ENCODE measurements at places on chromosomes 6 and 20.

- no peak for DNase-seq
Observed at GRCh38 chr20:62418709-62419487, 8.4 kb downstream of the RBBP8NL start.

DNA sequence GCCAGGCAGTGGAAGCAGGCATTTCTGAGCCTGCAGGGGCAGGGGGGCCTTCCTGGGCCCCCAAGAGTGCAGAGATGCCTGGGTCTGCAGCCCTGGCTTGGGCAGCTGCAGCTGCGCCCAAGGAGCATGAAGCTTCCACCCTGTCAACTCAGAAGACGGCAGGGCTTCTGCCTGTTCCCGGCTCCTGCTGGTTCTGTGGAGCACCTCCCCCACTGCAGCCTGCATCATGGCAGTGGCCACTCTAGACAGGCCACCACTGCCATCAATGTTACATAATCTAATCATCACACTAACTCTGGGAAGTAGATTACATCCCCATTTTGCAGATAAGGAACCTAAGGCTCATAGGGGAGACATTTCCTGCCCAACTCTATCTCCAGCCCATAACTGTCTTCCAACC is 21.1 kb upstream of the TOP1 start:
- DNase-seq: no peak

DNA sequence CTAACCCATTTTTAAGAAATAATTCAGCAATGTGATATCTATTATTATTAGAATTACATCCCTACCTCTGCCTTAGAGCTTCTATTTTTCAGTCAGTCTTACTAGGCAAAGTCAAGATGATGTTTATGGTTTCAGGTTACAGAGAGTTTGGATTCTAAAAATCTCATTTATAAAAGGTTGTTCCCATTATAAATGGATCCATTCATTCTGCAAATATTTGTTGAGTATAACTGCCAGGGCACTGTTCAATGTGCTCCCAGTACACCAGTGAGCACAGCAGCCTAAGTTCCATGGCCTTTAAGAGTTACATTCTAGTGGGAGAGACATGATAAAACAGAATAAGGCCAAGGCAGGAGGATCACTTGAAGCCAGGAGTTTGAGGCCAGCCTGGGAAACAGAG is 75.9 kb upstream of the EYA4 start:
- DNase-seq: no peak

DNA sequence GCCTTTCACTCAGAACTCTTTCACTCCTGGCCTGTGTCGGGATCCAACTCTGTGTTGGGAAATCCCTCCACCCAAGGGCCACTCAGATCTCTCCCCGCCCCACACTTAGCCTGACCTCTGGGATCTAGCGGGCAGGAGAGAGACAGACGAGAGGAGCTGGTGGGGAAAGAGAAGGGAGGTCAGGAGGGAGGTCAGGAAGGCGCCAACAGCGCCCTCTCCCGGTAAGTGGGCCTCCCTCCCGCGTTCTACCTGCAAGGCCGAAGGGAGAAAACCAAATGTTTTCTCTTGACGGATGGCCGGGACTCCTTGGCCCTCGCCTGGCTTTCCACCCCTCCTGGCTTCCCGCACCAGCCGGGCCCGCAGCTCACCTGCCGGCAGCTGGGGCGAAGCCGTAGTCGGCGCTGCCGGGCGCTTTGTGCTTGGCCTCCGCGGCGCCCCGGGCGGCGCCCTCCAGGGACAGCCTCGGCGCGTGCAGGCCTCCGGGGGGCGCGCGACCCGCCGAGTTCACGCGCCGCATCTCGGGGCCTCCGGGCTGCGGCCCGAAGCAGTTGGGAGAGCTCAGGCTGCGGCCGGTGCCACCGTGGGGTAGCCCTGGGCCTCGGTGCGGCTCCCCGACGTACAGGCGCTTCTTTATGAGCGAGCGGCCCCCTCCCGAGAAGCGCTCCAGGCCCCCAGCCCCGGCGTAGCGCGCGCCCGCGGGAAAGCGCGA is 38.2 kb downstream of the C6orf132 start:
- DNase-seq: peak; percentile 76

- no peak for DNase-seq
Observed at GRCh38 chr20:4326195-4327065, 311.1 kb upstream of the RNF24 start.

- DNase-seq: no peak
Observed at GRCh38 chr6:52551483-52552277, 25.2 kb downstream of the TRAM2 start.

DNA sequence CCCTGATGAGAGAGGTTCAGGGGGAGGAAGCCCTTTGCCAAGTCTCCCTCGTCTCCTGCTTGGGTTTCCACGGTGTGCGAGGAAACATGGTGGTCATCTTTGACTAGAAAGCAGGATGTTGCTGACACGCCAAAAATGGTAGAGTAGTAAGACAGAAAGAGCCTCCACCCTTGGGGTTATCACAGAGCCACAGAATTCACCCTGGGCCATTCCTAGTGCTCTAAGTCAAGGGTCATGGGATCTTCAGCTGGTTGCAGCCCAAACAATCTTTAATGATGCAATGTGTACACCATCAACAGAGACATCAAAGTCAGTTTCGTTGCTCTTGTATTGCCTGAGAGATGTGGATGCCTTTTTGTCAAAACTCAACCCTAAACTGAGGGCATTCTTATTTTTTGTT is 201.9 kb downstream of the LY86 start:
- DNase-seq: no peak

GRCh38 chr20:47220161-47220582 is 136.3 kb downstream of the ZMYND8 start:
- peak; percentile 46 for DNase-seq

- DNase-seq: no peak
Observed at GRCh38 chr6:90368601-90369000, 72.0 kb upstream of the BACH2 start.

- DNase-seq: no peak
Observed at GRCh38 chr6:53433261-53433950, 84.7 kb upstream of the ELOVL5 start.

GRCh38 chr6:116247285-116247684 is 6.6 kb downstream of the TSPYL4 start:
- no peak for DNase-seq

DNA sequence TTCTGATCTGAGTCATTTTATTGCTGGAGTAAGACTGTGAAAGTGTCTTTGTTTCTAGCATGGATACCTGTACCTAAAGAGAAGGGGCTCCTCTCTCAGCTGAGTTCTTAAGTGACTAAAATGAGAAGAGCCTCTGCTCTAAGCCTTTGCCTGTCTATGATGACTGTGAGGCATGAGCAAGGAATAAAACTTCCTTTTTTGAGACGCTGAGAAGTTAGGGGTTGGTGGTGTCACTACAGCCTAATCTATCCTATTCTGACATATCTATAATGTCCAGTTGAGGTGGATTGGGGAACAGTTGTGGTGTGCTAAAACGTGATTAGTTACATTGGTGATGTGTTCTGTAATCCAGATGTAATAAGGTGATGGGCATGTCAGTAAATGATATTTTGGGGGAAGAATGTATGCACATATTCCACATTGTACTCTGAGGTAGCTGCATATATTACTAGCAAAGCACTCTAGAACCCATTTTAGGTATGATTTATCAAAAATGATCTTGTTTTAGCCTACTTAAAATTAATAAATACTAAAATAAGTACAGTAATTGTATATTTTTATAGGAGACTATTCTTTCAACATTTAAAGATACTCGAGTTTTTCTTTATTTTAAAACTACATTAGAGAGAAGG is 18.1 kb downstream of the ADGRB3 start:
- no peak for DNase-seq

DNA sequence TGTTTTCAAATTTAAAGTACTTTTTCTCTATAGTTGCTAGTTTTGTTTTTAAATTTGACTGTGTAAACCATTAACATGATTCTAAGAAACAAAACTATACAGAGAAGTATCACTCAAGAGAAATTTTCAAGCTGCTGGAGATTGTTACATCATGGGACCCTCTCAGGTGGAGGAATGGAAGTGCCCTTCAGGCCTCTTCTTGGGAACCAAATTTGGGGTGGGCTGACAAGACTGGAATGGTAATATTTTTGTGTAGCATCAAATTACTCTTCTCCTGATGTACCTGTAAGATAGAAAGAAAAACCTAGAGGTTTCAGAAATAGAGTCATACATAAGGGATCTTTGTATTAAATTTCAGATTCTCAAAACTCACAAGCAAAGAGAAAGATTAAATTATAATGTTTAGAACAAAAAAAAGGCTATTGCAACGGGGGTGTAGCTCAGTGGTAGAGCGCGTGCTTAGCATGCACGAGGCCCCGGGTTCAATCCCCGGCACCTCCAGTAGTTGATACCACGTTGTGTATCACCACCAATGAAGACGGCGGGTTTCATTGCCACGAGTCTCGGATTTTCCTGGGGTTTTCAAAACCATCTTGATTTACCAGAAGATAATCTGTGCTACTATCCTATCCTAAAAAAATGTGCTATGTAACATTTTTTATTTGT is 193.7 kb downstream of the GPX5 start:
- DNase-seq: no peak

DNA sequence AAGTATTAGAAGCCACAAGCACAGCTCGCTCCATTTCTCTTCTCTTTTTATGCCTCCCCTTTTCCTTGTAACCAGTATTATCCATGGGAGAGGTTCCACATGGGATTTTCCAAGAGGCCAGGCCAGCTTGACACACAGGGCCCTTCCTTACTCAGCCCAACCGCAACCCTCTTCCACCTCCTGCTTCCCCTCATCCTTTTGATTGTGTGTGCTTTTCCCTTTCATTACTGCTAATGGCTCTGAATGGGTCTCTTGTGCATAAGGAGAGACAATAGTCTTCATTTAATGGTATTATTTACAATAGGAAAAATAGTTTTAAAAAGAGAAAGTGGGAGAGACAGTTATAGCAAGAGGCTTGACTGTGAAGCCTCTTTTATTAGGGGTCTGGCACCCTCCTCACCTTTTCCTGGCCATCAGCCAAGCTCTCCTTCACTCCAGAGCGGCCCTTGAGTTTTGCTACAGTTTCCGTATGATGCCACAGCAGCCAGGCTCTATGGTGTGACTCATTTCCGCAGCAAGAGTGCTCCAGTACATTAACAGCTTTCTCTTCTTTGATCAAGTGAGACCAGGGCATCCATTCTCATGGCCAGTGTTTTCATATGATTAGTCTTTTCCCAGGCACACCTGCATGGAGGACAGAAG is 579.5 kb downstream of the TFAP2B start:
- DNase-seq: no peak

- DNase-seq: peak; percentile 90
Observed at GRCh38 chr6:29016559-29017427, 11.7 kb upstream of the ZNF311 start.

DNA sequence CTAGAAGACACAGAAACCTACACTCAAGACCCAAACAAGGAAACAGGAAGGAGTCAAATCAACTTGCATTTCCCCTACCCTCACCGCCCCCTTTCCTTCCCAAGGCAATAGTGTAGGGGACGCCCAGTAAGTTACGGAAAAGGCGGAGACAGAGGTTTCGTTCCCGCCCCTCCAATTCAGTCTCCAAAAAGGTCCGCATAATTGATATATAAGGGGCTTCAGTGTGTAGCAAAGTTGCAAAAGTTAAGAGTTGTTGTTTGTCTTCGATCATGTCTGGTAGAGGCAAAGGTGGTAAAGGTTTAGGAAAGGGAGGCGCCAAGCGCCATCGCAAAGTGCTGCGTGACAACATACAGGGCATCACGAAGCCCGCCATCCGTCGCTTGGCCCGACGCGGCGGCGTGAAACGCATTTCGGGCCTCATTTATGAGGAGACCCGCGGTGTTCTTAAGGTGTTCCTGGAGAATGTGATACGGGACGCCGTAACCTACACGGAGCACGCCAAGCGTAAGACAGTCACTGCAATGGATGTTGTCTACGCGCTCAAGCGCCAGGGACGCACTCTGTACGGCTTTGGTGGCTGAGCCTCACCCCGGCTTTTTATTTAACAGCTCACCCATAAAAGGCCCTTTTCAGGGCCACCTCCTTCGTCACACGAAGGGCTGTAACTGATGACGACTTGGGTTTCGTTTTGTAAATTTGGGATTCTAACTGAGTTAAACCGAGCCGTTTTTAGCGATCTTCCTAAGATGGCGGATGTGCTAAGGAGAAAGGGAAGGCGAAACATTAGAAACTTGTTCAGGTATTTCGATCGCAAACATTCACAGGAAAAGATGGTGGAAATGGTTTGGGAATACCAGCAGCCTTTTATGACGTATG is 124.6 kb upstream of the BTN3A2 start:
- DNase-seq: peak; percentile 94
